Stimulated activated CD8-positive, alpha-beta memory T cell treated with anti-CD3 and anti-CD28 coated beads, Interleukin-7, amount 100 ng/mL, for 1 hour (primary cell): ENCODE measurements at places on chromosomes 16 and 17.

GRCh38 chr17:29722411-29723198 is 99.9 kb upstream of the CORO6 start:
- DNase-seq, result no peak

DNA sequence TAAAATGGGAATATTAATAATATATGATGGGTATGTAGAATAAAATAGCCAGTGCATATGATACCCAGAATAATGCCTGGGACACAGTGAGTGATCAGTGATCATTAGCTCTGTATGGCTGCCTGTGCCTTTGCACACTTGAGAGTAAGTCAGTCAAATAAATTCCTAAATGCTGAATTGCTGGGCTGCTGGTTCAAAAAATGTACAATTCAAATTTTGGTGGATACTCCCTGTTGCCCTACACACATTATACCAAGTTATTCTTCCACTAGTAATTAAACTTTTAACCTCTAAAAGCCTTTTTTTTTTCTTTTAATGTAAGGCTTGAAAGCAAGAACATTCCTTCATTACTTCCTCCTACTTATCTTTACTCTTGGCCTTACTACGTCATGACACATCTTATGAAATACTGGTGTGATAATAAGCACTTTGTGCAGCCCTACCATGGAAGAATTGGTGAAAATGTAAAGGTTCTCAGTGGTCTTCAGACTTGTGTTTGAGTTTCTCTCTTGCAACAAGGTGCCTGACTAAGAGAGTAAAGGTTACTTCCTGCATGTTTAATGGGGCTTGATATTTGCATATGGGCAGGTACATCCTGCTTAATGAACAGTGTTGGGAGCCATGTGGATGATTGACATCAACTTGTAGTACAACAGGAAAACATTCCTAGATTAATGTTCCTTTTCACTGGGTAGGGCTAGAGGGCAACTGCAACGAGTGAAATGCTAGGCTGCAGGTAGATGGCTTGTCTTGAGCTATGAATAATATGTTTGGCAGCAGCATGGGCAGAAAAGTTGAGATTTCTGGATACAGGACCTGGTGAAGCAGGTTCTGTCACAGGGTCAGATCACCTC is 84.3 kb downstream of the PRKCA start:
- no peak for DNase-seq

GRCh38 chr16:68116256-68116867 is 31.2 kb downstream of the NFATC3 start:
- no peak for DNase-seq

DNA sequence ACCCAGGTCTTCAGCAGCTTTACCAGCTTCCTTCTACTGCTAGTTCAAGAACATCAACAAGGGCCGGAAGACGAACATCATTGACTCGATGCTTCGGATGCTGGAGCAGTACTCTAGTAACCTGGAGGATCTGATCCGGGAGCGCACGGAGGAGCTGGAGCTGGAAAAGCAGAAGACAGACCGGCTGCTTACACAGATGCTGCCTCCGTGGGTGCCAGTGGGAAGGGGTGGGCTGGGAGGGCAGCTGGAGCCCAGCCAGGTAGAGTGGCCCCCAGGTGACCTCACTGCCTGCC is 12.1 kb downstream of the GUCY2D start:
- DNase-seq, result no peak

DNA sequence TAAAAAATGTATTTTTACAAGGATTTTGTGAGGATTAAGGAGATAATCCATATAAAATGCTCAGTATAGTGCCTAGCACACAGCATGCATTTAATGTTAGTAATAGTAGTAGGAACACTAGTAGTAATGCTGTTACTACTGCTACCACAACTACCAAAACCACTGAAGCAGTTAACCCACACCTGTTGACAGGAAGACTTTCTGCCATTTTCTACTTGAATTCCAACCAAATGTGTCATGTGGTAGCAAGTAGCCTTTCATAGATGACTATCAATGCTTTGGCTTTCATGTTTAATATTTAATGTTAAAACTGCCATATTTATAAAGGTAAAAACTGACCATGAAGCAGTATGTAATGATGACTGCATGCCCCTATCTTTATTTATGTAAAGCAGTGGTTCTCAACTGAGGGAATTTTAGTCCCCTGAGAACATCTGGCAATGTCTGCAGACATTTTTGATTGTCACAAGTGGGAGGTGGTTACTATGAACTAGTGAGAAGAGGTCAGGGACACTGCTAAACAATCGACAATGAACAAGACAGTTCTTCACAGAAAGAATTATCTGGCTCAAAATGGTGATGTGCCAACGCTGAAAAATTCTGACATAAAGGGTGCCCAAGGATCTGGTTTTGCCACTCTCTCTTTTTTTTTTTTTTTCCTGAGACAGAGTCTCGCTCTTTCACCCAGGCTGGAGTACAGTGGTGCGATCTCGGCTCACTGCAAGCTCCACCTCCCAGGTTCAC is 89.4 kb downstream of the ITFG1 start:
- DNase-seq, result no peak
